ENCODE measurements at places on chromosomes 5 and 9.

- H3K27ac ChIP-seq: no peak overlapping the region
- no peak for DNase-seq
- H3K27me3 ChIP-seq: no peaks in the 10 kb centered on the region
- H3K36me3 ChIP-seq: peaks cover 5% of the 10 kb centered on the region
These were observed 27.3 kb upstream of the ADAMTS6 start for GRCh38 chr5:65508978-65509377.

DNA sequence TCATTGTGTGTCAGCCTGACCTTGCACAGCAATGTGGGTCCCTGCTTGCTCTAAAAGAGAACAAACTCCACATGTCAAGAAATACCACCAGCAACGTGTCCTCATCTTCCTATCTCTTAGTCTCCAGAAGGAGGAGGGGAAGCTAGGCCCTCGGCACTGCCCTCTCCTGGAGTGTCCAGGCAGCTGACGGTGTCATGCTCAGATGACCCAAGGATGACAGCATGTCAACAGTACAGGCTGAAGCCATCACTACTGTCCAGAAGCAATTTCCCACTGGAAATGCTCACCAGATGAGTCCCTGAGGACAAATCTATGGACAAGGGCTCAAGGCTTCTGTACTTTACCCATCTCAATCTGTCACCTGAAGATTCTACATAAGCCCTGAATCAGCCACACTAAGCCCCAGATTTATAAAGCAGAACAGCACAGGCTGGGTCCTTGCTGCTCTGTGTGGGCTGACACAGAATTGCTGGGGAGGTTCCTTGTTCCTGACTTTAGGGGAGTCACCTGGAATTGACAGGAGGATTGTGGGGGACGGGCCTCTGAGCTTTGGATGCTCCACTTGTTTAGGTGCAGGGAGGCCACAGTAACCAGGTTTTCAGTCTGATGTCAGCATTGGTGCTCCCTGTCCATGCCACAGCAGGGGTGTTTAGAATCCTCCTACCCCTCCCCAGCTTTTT is 210.2 kb downstream of the DAB2IP start:
- no peaks in the 10 kb centered on the region for H3K36me3 ChIP-seq
- H3K27ac ChIP-seq: no peak overlapping the region
- H3K4me3 ChIP-seq: no peak overlapping the region
- H3K4me1 ChIP-seq: no peaks in the 10 kb centered on the region

DNA sequence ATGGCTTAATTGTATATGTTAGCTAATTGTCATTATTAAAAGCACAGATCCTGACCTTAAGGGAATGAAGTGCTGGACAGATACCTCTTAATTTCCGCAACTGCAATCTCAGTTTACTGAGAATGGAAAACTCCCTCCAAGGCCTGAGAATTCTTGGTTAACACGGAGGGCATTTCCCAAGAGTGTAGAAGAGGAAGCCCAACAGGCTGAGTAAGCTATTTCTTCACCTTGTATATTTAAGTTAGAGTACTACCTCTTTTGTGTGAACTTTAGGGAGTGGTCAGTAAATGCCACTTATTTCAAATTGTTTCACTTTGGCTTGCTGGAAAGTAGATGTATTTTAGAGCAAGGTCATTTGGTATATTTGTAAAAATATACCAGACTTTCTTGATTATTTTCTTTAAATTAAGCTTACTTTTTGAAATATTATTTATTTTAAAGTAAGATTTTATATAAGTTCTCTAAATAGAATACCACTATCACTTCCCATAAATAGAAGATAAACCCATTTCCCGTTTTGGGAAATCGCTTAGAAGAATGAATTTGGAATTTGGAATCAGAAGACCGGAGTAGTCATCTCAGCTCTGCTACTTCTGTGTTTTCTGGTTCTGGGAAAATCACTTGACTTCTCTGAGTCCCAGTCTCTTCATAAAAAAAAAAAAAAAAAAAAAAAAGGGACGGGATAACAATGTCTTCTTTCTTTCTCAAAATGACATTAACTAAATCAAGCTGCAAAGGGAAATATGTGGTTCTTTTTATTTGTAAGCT is 26.0 kb upstream of the C9orf72 start:
- H3K4me1 ChIP-seq: no peaks in the 10 kb centered on the region
- H3K4me3 ChIP-seq: no peak overlapping the region
- no peak overlapping the region for H3K27ac ChIP-seq
- H3K36me3 ChIP-seq: no peaks in the 10 kb centered on the region
- H3K27me3 ChIP-seq: peaks cover 4% of the 10 kb centered on the region
- DNase-seq: no peak

DNA sequence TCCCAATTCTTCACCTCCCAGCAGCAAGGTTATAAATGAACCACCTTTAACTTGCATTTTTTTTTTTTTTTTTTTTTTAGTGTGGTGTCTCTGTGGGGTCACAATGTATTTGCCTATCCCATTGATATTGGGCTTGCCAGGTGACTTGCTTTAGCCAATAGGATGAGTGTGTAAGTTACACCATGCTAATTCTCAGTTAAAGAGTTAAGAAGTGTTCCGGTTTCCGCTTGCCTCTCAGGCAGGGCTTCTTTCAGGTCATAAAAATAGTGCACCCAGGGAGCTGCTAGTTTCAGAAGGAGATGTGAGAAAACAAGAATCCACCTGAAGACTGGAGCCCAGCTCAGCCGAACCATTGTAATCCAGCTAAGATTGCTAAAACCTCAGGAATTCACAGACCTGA is 84.2 kb upstream of the PTPRD start:
- no peaks in the 10 kb centered on the region for H3K36me3 ChIP-seq
- H3K27ac ChIP-seq: no peak overlapping the region
- H3K4me1 ChIP-seq: no peaks in the 10 kb centered on the region
- DNase-seq: no peak

DNA sequence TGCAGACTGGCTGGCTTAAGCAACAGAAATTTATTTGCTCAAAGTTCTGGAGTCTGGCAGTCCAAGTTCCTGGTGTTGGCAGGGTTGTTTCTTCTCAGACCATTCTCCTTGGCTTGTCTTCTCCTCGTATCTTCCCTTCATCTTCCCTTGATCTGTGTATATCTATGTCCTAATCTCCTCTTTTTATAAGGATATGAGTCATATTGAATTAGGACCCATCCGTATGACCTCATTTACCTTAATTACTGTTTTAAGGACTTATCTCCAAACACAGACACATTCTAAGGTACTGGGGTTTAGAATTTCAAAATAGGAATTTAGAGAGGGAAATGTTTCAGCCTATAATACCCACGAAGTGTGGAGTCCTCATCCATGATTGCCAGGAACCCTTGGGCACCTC is 13.1 kb upstream of the LPAR1 start:
- H3K27me3 ChIP-seq: no peaks in the 10 kb centered on the region
- H3K4me1 ChIP-seq: no peaks in the 10 kb centered on the region
- H3K4me3 ChIP-seq: no peak overlapping the region

GRCh38 chr5:130966990-130967525 is 198.0 kb downstream of the HINT1 start:
- DNase-seq: no peak
- H3K4me1 ChIP-seq: no peaks in the 10 kb centered on the region

DNA sequence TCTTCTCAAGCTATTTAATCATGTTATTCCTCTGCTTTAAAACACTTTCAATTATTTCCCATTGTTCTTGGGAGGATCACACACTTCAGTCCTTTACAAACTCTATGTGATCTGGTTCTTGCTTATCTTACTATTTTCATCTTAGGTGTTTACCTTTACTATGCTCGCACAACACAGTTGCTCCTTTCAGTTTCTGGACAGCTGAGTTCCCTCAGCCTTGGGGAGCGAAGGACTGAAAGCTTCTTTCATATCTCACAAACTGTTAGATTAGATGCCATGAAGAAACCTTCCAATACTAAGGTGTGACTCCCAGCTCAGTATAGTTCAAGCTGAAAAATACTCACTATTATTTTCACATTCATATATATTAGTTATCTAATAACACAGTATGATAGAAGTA is 117.9 kb downstream of the CDC42SE2 start:
- DNase-seq: no peak
- H3K27me3 ChIP-seq: no peaks in the 10 kb centered on the region
- peak overlapping the region; percentile 94 for H3K27ac ChIP-seq
- H3K36me3 ChIP-seq: peaks cover 45% of the 10 kb centered on the region
- H3K4me1 ChIP-seq: peaks cover 90% of the 10 kb centered on the region
- H3K4me3 ChIP-seq: peak overlapping the region; percentile 57

DNA sequence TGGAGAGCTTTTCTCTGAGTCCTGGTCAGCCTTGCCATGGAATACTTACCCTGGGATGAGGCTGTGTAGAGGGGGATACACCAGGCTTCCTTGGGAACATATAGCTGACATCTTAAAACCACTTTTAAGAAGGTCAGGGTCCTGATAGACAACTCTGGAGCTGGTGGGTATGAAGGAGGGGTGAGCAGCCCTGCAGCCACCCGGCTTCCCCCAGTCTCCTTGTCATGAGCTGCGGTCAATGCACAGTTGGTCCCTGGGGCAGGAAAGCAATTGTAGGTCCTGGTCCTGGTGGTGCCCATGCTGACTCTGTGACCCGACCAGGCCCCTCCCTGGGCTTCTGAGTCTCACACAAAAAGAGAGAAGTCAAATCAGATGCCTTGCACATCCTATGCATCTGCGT is 63.6 kb downstream of the MRPL36 start:
- no peak overlapping the region for H3K27ac ChIP-seq
- peaks cover 25% of the 10 kb centered on the region for H3K27me3 ChIP-seq
- H3K4me1 ChIP-seq: no peaks in the 10 kb centered on the region

GRCh38 chr9:14783358-14783757 is 60.8 kb upstream of the CER1 start:
- no peaks in the 10 kb centered on the region for H3K27me3 ChIP-seq
- H3K4me1 ChIP-seq: no peaks in the 10 kb centered on the region
- no peak overlapping the region for H3K4me3 ChIP-seq
- H3K27ac ChIP-seq: no peak overlapping the region

DNA sequence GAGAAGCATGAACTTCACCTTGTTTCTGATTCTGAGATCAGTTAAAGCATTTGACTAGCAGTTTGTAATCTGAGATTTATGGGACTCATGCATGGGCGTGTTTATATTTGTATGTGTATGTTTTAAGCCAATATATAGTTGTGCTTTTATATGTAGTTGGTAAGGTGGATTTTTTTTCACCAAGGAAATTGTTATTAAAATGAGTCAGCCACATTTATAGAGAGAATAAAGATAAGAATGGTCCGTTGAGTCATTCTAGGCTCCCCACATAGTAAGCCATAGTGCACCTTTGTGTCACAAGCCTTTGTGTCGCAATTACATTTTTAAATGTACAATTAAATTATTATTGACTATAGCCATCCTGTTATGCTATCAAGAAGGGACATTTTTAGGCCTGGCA is 89.0 kb downstream of the NLN start:
- DNase-seq: no peak
- H3K27ac ChIP-seq: no peak overlapping the region
- no peaks in the 10 kb centered on the region for H3K27me3 ChIP-seq
- H3K4me3 ChIP-seq: no peak overlapping the region
- peaks cover 25% of the 10 kb centered on the region for H3K36me3 ChIP-seq

DNA sequence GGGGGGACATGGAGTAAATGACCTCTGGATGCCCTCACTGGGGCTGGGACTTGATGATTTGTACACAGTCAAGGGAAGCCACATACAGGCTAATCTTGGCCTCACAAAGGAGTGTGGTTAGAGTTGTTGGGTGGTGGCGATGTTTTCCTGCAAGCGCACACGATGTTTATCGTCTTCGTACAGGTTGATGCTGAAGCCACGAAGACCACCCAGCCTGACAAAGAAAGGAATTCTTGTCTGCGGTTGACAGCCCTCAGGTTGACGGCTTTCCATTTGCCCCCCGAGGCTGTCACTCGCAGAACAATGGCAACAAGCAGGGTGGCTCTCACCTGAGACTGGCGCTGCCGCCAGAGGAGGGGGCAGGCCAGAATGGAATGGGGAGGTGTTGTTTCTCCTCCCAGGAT is 14.1 kb upstream of the XPA start:
- H3K36me3 ChIP-seq: no peaks in the 10 kb centered on the region
- no peak for DNase-seq
- H3K27me3 ChIP-seq: peaks cover 31% of the 10 kb centered on the region
- H3K27ac ChIP-seq: no peak overlapping the region

DNA sequence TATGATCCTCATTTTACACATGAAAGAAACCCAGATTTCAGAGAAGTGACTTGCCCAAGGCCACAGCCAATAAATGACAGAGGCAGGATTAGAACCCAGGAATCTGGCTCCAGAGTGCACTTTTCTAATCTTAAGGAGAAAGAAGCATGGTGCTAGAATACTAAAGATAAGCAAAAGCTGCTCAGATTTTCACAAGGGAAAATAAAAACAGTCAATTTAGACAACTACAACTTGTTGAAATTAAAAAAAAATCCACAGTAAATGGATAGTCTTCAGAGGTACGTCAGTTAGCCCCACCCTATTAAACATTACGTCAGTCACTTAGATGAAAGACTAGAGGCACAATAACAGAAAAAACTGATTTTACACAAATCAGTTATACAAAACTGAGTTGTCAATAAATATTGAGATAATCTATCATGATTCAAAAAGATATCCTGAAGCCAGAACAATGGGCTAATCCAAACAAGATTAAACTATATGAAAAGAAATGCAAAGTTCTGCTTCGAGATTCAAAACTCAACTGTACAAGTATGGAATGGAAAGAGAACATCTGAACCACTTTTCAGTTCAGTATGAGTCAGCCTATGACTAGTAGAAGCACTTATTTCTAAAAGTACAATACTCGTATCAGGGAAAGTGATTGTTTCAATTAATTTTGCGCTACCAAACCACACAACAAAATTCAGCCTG is 9.3 kb downstream of the TMEM245 start:
- H3K4me3 ChIP-seq: peak overlapping the region; percentile 2
- H3K4me1 ChIP-seq: peaks cover 59% of the 10 kb centered on the region
- H3K27me3 ChIP-seq: peaks cover 2% of the 10 kb centered on the region
- peaks cover 22% of the 10 kb centered on the region for H3K36me3 ChIP-seq
- DNase-seq: no peak
- H3K27ac ChIP-seq: peak overlapping the region; percentile 40

GRCh38 chr5:172910828-172911627 is 48.2 kb upstream of the RPL26L1 start:
- no peak overlapping the region for H3K4me3 ChIP-seq
- H3K4me1 ChIP-seq: no peaks in the 10 kb centered on the region
- no peaks in the 10 kb centered on the region for H3K27me3 ChIP-seq
- peak; percentile 29 for DNase-seq
- H3K27ac ChIP-seq: no peak overlapping the region
- no peaks in the 10 kb centered on the region for H3K36me3 ChIP-seq

DNA sequence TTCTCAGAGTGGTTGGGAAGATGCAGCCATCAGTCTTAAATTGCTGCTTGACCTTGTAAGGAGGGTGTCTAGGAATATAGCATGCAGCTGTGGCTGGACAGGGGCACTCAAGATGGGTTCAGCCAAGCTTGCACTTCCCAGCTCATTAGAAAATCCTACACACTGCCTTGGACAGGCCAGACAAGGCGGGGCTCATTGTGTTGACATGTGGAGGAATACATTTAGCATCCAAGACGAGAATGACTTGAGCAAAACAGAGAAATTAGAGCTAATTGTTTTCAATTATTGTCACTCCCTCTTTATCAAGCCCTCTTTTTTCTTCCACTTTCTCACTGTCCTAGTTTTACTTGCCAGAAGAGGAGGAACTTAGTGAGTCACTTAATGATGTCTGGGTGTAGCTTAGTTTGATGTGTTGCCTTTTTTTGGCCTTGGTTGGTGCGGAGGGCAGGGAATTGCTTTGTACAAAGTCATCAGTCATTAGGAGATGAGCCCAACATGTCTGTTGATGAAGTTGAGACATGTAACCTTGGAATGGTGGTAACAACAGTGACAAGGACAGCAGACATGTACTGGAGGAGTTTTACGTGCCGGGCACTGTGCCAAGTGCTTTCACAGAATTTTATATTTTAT is 1219.3 kb upstream of the WWC1 start:
- H3K4me3 ChIP-seq: no peak overlapping the region
- no peaks in the 10 kb centered on the region for H3K27me3 ChIP-seq

- peaks cover 7% of the 10 kb centered on the region for H3K4me1 ChIP-seq
- no peak overlapping the region for H3K4me3 ChIP-seq
- no peak for DNase-seq
- H3K36me3 ChIP-seq: no peaks in the 10 kb centered on the region
- H3K27ac ChIP-seq: no peak overlapping the region
These were observed 11.5 kb downstream of the NR2F1-AS1 start for GRCh38 chr5:93569300-93570160.
